ENCODE measurements at places on chromosomes 2 and 18.

GRCh38 chr2:1339388-1340140, 73.7 kb upstream of the TPO start:
- no peak for DNase-seq

DNA sequence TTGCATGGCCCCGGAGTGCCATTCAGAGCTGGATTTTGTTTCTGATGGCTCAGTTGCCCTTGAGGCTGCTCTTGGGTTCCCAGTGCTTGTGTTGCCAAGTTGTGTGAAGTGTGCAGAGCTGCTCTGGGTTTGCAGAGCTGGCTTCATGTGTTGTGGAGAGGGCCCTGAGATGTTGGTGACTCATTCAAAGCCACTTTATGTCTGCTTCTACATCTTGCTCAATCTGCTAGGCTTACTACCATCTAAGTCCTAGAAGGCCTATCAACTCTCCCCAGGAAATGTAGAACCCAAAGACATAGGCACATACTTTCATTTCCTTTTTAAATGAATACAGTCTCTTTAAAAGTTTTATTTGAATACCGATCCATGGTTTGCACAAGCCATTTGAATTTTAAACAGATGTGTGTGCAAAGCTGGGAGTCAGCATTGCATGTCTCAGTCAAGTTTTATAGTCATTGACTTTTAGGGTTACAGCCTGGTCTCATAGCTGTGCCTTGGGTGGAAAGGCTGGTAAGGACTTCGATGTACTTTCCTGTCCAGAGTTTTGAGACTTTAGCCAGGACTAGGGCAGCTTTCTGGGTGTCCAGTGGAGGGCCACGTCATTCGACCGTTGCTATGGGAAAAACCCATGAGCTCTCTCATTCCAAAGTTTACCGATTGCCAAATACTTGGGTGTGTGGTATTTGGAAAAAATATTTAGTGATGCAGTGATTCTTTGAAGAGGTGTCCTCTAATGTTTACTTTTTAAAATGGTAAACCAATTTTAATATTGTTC, 105.0 kb downstream of the LTBP1 start:
- DNase-seq, result no peak

DNA sequence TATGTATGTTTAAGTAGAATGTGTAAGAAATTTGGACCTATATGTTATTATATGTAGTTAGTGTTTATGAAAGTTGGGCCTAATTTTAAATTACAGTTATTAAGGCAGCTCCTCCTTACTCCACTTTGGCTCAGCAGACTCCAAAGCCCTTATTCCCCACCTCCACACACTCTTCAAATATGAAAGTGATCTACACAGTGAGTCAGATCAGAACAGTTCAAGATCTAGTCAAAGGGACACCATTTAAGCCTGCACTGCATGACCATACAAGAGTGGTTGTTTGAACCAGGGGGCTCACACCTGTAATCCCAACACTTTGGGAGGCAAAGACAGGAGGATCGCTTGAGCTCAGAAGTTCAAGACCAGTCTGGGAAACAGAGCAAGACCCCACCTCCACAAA, 21.2 kb upstream of the PMAIP1 start:
- no peak for DNase-seq

GRCh38 chr2:234388591-234388990, 108.3 kb downstream of the ARL4C start:
- DNase-seq, result no peak

DNA sequence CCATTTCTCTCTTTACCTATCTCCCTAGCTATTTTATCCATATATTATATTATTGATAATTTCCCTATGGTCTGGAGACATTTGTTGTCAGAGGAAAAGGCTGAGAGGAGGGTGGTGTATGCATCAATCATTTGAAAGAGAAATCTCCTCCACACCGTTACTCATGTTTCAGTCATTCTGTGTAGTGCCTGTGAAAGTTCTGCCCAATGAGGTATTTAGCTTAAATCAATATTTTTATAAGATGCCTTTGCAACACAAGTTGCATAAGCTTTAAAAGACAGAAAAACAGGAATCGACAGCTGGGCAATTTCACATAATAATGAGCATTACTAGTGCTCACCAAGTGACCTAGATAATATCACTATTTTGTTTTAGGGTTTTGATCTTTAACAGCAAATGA, 363.7 kb upstream of the FSIP2 start:
- no peak for DNase-seq

All from activated naive CD4-positive, alpha-beta T cell treated with anti-CD3 and anti-CD28 coated beads, Interleukin-2, amount 50 U/mL, for 72 hours (primary cell).